ENCODE measurements at places on chromosomes 1 and 21. TPM values are rescaled to one million over a fixed set of nuclear protein-coding genes. Genes with fewer than 3 reads are reported as not detected.
A peak's percentile ranks its signal among the peaks of the same experiment; 100 is the strongest.

DNA sequence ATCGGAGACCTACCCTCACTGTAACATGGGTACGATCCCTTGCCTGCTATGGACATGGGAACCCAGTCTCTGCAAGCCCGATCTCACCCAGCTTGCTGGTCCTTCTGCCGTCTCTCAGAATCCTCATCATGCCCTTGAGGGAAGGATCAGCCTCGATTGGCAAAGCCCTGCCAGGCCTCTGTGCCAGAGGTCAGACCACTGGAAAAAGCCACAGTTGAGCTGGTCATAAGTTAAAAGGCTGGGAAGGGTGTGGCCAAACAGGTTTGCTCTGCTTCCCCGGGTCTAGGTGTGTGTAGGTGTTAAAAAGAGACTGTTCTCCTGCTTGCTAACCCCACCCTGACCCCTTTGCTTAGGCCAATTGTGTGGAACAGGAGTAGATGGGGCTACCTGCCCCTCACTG lies 19.5 kb upstream of the PADI3 start:
- no peak overlapping the region for H3K4me3 ChIP-seq
- no peaks in the 10 kb centered on the region for H3K27me3 ChIP-seq
- no peak for DNase-seq

GRCh38 chr1:163928069-163928468 lies 606.3 kb downstream of the NUF2 start:
- H3K36me3 ChIP-seq, result no peaks in the 10 kb centered on the region
- H3K27me3 ChIP-seq, result no peaks in the 10 kb centered on the region
- no peaks in the 10 kb centered on the region for H3K4me1 ChIP-seq
- no peak overlapping the region for H3K27ac ChIP-seq
- no peak for DNase-seq

DNA sequence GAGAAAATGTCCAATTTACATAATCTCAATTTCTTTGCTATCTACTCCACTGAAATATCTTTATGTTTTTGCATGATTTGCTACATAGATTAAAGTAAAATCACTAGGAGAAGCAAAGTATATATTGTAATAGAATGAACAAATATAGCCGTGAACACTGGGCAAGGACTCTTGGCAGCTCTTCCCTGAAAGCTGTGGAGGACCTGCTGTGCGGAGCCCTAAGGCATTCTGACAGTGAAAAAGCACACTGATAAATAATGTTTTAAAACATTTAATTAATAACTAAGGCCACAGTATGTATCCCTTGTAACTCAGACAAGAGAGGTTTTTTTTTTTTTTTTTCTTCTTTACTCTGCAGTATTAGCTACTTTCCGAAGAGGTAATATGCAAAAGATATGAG lies 256.1 kb upstream of the DPYD start:
- no peak for DNase-seq
- no peaks in the 10 kb centered on the region for H3K27me3 ChIP-seq
- no peaks in the 10 kb centered on the region for H3K4me1 ChIP-seq
- no peak overlapping the region for H3K4me3 ChIP-seq

GRCh38 chr1:5001466-5001865 lies 347.1 kb downstream of the AJAP1 start:
- H3K4me3 ChIP-seq, result no peak overlapping the region
- no peak for DNase-seq
- H3K27me3 ChIP-seq, result peaks cover 4% of the 10 kb centered on the region
- H3K36me3 ChIP-seq, result no peaks in the 10 kb centered on the region
- H3K4me1 ChIP-seq, result no peaks in the 10 kb centered on the region

DNA sequence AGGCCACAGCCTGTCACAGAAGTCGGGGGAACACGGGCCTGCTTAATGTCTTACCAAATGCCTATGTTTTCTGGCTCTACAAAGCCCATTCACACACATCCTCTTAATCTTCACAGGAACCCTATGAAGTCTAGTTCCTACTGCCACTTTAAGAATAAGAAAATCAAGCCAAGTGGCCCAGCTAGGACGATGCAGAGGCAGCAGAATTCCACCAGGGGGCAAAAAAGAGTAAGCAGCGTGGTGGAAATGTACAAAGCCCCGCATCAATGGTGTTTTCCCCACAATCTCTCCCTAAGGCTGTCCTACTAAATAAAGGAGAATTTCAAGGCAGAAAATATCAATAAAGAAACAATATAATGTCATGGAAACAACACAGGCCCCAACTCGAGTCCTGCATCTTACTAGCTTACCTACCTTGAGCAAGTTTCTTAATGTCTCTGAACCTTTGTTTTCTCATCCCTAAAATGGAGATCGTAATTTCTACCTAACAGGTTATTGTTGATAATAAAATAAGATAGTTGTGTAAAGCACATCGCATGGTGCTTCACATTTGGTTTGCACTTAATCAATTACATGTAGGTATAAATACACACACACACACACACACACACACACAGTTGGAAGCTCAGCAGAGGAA lies 21.4 kb downstream of the SEC16B start:
- H3K27me3 ChIP-seq, result no peaks in the 10 kb centered on the region
- DNase-seq, result peak; percentile 60
- H3K4me3 ChIP-seq, result no peak overlapping the region
- H3K27ac ChIP-seq, result no peak overlapping the region

DNA sequence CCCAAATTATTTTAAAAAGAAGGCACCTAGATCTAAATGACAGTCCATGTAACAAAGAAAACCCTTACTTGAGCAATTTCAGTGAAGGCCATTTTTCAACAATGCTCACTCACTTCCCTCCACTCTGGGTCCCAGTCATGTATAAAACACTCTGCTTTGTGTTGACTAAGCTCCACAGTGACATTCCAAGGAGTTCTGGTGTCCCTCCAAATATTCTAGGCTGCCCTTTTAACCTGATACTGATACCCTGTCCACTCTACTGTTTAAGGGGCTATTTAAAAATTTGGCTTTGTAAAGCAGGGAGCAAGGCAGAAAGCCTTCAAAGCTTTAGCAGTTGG lies 73.6 kb downstream of the GNG12 start:
- H3K27ac ChIP-seq, result peak overlapping the region; percentile 65
- no peaks in the 10 kb centered on the region for H3K4me1 ChIP-seq
- H3K4me3 ChIP-seq, result no peak overlapping the region
- no peak for DNase-seq

- peaks cover 6% of the 10 kb centered on the region for H3K4me1 ChIP-seq
- H3K27me3 ChIP-seq, result no peaks in the 10 kb centered on the region
- H3K4me3 ChIP-seq, result no peak overlapping the region
- peak overlapping the region; percentile 60 for H3K27ac ChIP-seq
- no peaks in the 10 kb centered on the region for H3K36me3 ChIP-seq
- peak; percentile 83 for DNase-seq
These were observed 26.4 kb downstream of the FOXO6 start for GRCh38 chr1:41387667-41388091.

DNA sequence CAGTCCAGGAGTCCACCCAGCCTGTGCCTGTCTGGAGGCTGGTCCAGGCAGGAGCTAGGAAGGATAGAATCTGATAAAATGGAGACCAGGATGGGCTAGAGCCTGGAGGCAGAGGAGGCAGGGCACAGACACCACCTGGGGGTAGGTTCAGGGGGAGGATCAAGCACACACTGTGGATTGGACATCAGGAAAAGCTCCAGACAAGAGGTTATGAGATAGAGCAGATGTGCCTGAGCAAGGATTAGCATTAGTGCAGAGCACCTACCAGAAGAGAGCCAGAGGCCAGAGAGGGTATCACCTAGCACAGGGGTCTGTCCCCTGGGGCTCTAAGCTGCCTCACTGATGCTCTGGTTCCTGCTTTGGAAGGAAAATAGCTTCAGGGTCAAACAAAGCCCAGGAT lies 216.7 kb upstream of the ZC3H12A start:
- no peak overlapping the region for H3K27ac ChIP-seq
- no peaks in the 10 kb centered on the region for H3K4me1 ChIP-seq
- no peaks in the 10 kb centered on the region for H3K36me3 ChIP-seq
- no peak overlapping the region for H3K4me3 ChIP-seq
- no peaks in the 10 kb centered on the region for H3K27me3 ChIP-seq
- no peak for DNase-seq

DNA sequence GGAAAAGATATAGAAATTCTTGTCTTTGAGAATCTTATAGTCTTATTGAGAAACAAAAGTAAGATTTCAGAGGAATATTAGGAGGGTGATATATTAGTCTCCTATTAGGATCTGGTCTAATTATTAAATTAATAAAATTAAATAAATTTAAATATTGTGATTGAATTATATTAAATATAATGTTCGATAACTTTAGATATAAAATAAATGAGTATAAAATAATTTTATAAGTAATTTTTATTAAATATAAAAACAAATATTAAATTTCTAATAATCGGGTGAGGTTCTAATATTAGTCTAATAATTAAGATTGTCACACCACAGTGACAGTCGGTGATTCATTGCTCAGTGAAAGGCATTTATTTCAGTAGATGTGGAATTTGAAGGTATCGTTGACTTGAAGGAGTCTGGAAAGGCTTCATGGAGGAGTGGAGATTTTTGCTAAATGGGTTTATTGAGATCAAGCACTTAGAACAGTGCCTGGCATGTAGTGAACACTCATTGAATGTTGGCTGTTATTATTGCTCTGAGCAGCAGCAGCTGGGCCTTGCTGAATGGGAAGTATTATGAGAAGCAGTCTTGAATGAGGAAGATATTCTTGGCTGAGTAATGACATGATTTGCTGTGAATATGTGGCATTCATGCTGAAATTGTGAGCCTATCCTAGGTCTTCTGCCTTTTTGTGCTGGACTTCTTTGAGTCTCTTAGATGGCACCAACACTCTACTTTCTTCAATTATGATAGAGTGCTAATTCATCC lies 74.6 kb downstream of the USP25 start:
- H3K4me1 ChIP-seq, result no peaks in the 10 kb centered on the region
- H3K27me3 ChIP-seq, result no peaks in the 10 kb centered on the region
- DNase-seq, result no peak
- no peak overlapping the region for H3K27ac ChIP-seq

DNA sequence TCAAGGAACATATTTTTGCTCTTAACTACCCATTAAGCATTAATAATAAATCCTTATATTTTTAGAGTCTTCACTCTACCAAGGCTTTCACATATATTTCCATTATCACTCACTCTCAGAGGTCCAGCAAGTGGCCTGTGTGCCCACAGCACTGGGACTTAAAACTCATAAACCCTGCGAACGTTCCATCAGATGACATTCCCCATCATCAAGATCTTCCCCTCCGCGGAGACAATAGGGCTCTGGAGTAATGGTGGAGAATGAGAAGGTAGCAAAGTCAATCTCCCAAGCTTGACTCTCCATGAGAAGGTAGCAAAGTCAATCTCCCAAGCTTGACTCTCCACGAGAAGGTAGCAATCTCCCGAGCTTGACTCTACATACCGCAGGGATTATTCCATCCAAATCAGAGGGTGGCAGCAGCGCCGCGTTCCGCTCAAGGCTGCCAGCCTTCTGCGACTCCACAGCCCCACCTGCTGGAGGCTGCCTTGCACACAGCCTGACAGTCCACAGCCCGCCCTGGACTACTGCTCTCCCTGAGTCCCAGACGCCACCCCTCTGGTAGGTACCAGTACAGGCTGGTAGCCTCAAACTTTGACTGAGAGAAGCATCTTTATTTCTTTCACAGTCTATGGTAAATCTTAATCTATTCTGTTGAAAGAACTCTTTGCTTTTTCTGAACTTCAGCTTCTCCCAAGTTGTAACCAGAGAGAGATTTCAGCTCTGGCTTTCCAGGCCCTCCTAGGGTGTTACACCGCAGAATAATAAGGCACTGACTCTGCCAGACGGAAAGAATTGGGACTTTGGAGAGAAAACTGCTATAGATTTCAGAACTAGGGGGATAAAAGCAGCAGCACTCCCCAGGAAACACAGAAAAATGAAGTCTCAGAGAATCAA lies 26.4 kb upstream of the CTTNBP2NL start:
- no peak overlapping the region for H3K27ac ChIP-seq
- DNase-seq, result peak; percentile 85
- no peaks in the 10 kb centered on the region for H3K36me3 ChIP-seq
- H3K27me3 ChIP-seq, result no peaks in the 10 kb centered on the region
- no peaks in the 10 kb centered on the region for H3K4me1 ChIP-seq

GRCh38 chr1:205283270-205284147 lies 38.0 kb downstream of the NUAK2 start:
- H3K4me1 ChIP-seq, result peaks cover 15% of the 10 kb centered on the region
- no peak for DNase-seq
- no peaks in the 10 kb centered on the region for H3K36me3 ChIP-seq
- H3K27me3 ChIP-seq, result no peaks in the 10 kb centered on the region
- peak overlapping the region; percentile 83 for H3K27ac ChIP-seq
- H3K4me3 ChIP-seq, result no peak overlapping the region

- no peaks in the 10 kb centered on the region for H3K36me3 ChIP-seq
- no peaks in the 10 kb centered on the region for H3K27me3 ChIP-seq
- H3K4me1 ChIP-seq, result no peaks in the 10 kb centered on the region
These were observed 378.9 kb downstream of the HHAT start for GRCh38 chr1:210707300-210708240.

DNA sequence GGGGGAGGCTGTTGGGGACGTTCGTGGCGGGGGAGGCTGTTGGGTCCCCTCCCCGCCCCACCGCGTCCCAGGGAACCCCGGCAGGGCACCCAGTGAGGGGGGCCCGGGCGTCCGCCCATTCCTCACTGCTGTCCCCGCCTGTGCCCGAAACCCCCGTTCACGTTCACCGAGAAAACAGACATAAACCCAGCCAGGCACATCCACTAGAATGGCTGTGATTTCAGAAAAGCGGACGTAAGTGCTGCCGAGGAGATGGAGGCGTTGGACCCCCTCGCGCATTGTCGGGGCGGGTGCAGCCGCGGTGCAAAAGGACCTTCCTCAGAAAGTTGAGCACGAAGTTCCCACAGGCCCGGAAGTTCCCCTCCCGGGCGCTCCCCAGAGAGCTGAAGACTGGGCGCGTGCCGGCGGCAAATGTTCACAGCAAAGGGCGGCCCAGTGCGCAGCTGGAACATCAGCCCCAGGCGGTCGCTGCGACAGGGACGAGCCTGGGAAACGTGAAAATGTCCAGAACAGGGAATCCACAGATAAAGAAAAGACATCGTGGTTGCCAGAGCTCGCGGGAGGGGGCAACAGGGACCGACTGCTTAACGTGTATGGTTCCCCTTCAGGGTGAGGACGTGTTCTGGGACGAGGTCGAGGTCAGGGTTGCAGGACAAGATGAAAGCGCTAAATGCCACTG lies 18.5 kb upstream of the SAMD11 start:
- no peaks in the 10 kb centered on the region for H3K4me1 ChIP-seq
- peak overlapping the region; percentile 67 for H3K4me3 ChIP-seq
- no peaks in the 10 kb centered on the region for H3K36me3 ChIP-seq
- no peak overlapping the region for H3K27ac ChIP-seq

GRCh38 chr1:58620926-58621325 lies 43.9 kb upstream of the TACSTD2 start:
- no peaks in the 10 kb centered on the region for H3K36me3 ChIP-seq
- no peak overlapping the region for H3K4me3 ChIP-seq
- H3K4me1 ChIP-seq, result no peaks in the 10 kb centered on the region
- DNase-seq, result no peak

GRCh38 chr1:243562473-243562872 lies 287.6 kb downstream of the AKT3 start:
- H3K36me3 ChIP-seq, result peaks cover 5% of the 10 kb centered on the region
- DNase-seq, result no peak
- no peaks in the 10 kb centered on the region for H3K27me3 ChIP-seq
- no peak overlapping the region for H3K27ac ChIP-seq

The MYOM3 gene
- 0.59 TPM for total RNA-seq

The DRAXIN gene
- total RNA-seq, result under 0.01 TPM

The GCSAML gene
- 0.15 TPM for total RNA-seq

The SPRR2F gene
- not detected for total RNA-seq

The OR2T11 gene
- not detected for total RNA-seq

The AKNAD1 gene
- total RNA-seq, result 2.3 TPM

The TPTE gene
- not detected for total RNA-seq

The CCDC181 gene
- total RNA-seq, result not detected

The NEK2 gene
- total RNA-seq, result 1.8 TPM

The FAM78B gene
- total RNA-seq, result 1.2 TPM

The C1orf115 gene
- 29.3 TPM for total RNA-seq

The LCE1E gene
- not detected for total RNA-seq

The PLD5 gene
- 0.98 TPM for total RNA-seq

The TMOD4 gene
- not detected for total RNA-seq

The SH3BGRL3 gene
- 50.1 TPM for total RNA-seq

The FMO5 gene
- 32.6 TPM for total RNA-seq

All from breast epithelium (tissue), 4 donors.